ENCODE measurements at places on chromosomes 3 and 15.

GRCh38 chr15:79682285-79682684, 214.5 kb downstream of the MTHFS start:
- no peak for DNase-seq

GRCh38 chr3:13414040-13414729, 5.9 kb downstream of the NUP210 start:
- peak; percentile 99 for DNase-seq

- DNase-seq, result no peak
Measured at GRCh38 chr3:67357610-67358458, 296.6 kb downstream of the SUCLG2 start.

DNA sequence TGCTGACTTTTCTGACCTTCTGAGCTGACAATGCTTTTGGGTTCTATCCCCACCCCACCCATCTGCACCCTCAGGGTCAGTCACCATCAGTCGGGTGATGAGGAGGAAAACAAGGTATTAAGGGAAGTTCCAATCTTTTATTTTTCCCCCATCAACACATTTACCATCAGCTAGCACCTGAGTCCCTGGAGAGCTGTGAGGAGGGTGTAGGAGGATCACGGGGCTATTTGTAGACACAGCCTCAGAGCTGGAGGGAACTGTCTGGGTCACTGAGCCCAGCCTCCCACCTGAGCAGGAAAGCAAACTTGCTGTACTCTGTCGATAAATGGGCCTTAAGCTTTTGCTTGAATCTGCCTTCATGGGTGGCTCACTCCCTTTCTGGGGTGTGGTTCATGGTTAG, 24.8 kb upstream of the ZFAND6 start:
- DNase-seq, result no peak

DNA sequence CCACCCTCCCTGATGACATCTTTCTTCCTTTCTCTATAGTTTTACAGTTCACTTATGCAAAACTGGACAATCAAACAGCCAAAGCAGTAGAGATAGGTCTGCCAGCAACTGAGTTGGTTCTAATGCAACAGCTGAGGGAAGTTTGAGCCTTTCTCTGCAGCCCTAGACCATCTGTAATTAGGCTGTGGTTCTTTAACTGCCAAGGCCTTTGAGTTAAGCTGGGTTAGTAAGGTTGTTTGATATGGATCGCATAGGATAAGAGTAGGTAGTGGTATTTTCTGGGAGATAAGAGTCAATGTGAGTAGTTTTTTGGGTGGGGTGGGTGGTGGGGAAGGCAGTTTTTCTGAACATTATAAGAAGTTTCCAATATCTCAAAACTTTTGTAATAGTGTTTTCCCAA, 3.0 kb downstream of the RPL39L start:
- DNase-seq, result no peak

GRCh38 chr3:124684459-124684858, 45.8 kb upstream of the UMPS start:
- DNase-seq, result no peak

Measured in MV-4-11 (cell line).